ENCODE measurements at places on chromosomes 4 and X. TPM values are rescaled to one million over a fixed set of nuclear protein-coding genes. Genes with fewer than 3 reads are reported as not detected.
A peak's percentile ranks its signal among the peaks of the same experiment; 100 is the strongest.

The HPGDS gene
- polyA plus RNA-seq, result 3.8 TPM

The PCDH10 gene
- 0.38 TPM for polyA plus RNA-seq

The CSAG1 gene
- polyA plus RNA-seq, result not detected

- DNase-seq, result peak; percentile 86
These were observed 20.1 kb upstream of the ARAF start for GRCh38 chrX:47540754-47541538.

- no peak for DNase-seq
These were observed 66.9 kb upstream of the PROM1 start for GRCh38 chr4:16150716-16151115.

GRCh38 chr4:46874811-46875210 lies 34.2 kb downstream of the COX7B2 start:
- no peak for DNase-seq

DNA sequence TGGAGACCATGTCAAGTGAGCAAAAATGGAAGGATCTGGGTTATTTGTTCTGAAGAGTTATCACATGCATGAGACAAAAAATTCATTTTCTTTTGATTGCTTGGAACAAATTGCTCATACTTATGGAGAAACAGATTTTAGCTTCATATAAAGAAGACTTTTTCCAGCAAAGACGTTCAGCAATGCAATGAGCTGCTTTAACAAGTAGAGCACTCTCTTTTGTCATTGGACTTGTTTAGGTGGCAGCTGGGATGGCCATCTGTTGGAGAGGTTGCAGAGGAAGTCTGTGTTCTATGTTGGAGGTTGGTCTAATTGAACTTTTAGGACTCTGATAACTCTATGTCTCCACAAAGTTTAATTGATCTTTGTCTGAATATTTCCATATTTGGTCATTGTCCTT lies 19.9 kb upstream of the CEP135 start:
- no peak for DNase-seq

DNA sequence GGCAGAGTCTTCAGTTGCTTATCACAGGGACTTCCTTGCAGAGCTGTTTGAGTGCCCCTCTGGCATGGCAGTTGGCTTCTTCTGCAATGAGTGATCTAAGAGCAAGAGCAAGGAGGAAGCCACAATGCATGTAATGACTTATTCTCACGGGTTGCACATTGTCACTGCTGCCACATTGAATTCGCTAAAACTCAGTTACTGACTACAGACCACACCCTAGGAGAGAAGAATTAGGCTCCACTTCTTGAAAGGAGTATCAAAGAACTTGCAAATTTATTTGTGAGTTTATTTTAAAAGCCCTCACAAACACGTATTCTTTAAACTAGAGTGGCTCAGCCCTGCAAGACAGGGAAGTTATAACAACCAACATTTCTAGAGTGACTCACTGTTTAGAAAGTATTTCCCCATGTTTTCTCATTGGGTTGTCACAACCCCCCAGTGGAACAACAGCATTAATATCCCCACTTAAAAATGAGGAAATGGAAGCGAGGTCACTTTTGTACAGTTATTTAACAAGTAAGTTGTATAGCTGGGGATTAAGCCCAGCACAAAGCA lies 32.4 kb upstream of the RBPJ start:
- DNase-seq, result no peak

DNA sequence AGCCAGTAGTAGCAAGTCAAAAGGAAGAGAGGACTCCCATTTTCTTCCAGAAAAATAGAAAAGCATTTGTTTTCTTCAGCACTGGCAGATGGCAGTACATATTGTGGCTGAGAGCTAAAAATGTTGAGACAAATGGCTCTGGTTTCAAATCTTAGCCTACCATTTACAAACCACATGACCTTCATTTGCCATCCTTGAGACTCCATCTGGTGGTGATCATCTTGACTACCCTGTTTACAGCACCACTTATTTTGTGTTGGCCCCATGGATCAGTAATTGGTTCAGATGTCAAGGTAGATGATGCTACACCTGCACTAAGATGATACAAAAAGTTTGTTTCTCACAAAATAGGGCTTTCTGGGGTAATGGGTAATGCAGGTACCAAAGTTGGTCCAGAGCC lies 951.8 kb upstream of the IGFBP7 start:
- DNase-seq, result no peak

- no peak for DNase-seq
These were observed 80.1 kb upstream of the STIM2 start for GRCh38 chr4:26780539-26780938.

- DNase-seq, result no peak
These were observed 207.8 kb upstream of the CNKSR2 start for GRCh38 chrX:21166272-21166982.

DNA sequence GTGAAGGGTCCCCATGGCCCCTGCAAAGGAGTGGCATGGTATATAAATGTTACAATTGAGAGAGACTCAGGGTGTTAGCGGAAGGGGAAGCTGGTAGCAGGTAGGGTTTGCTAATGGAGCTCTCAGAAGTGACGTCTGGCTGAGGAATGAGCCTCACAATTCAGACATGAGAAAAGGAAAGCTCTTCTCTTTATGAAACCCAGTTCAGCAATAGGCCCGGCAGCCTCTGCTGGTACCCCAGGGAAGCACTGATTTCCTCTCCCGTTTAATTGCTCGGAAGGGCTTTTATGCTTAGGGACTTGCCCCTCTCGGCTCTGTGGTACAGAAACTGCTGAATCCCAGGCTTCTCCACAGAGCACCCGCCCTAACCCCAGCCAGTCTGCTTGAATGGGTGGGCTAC lies 19.4 kb upstream of the AFAP1 start:
- DNase-seq, result no peak
